ENCODE measurements at places on chromosomes 16 and 17. TPM values are rescaled to one million over a fixed set of nuclear protein-coding genes. Genes with fewer than 3 reads are reported as not detected.
A peak's percentile ranks its signal among the peaks of the same experiment; 100 is the strongest.

DNA sequence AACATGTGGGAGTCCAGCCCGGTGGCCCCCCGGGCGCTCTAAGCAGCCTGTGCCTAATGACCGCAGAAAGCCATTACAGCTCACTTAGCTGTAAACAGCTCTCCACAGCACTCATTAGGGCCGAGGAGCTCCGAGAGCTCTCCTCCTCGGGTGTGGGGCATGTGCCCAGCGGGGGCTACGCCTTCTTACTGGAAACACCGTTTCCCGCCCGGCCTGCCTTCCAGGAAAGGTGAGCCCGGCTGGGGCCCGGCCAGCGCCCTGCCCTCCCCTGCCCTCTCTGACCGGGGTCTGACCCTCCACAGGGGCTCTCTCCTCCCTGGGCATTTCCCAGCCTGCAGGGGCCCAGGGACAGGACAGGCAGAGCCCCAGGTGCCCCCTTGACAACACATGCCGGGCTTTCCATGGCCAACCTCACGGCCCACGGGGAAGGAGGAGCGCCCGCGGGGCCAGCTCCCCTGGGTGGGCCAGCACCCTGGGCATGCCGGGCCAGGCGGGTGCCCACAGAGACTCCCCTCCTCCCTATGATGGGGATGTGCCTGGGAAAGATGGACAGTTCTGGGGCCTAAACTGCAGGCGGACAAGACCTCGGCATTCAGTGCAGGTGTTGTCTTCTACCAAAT lies 72.6 kb downstream of the SDK2 start:
- no peak for DNase-seq

DNA sequence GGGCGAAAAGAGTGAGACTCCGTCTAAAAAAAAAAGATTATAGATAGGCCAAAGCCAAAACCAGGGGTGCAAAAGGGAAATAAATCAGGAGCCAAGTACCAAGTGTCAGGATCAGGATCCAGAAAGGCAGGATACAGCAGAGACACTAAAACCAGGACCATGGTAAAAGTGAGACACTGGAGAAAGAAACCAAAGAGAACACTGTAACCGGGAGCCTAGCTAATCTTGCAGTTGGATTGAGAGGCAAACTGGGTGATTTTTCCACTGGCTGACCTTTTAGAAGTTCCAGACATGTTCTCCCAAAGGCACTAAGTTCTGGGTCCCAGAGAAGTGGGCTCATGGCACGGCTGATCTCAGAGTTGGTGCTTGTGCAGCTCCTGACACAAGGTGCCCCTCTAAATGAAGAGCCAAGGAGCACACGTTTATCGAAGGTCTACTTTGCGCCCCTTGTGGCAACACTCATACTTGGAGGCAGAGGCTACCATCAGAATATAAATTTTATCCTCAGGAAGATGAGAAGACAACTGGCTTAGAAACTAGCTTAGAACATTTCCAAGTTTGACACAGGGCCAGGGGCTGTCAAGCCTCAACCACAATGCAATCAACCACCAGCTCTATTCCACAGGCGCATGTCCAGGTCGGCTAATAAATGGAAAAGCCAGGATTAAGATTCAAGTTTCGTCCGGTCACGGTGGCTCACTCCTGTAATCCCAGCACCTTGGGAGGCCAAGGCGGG lies 27.5 kb upstream of the HELZ start:
- peak; percentile 25 for DNase-seq

DNA sequence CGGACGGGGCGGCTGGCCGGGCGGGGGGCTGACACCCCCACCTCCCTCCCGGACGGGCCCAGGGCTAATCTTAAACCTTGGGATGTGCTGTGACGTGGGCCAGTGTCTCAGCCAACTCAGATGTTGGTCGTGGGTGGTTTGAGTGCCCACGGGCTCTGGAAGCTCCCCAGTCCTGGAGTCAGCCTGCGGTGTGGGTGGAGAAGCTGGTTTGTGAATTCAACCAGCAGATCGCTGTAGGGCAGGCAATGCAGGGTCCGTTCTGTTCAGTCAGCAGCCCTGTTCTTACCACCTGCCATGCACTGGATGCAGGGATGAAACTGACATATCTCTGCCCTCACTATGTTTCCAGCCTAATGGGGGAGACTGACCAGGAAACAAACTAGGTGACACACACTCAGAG lies 8.0 kb upstream of the ZNF500 start:
- DNase-seq = no peak

DNA sequence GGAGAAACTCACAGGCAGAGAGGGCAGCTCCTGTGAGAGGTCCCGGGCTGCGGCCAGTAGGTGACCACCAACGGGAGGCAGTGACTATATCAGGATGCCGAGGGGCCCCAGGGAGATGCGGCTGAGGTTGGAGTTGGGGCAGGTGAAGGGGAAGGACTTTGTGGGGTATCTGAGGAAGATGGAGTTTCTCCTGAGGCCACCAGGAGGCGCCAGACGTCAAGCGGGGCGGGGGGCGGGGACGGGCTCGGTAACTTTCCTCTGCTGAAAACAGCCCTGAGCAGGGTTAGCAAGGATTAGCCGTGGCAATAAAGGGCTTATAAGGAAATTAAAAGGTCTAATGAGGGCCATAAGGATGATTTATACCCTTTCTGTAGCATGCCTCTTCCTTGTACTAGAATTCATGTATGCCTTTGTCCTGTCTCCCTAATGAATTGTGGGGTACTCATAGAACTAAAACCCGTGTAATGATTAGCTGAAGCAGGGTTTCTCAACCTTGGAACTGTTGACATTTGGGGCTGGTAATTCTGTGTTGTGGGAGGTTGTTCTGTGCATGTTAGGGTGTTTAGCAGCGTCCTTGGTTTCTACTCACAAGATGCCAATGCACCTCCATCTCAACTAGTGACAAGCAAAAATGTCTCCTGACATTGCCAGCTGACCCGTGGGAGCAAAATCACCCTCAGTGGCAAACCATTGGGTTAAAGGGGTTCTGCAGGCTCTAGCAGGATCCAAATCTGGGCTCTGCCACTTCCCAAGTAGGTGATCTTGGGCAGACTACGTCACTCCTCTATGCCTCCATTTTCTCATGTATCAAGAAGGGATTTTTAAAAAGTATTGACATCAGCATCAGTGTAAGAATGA lies 74.8 kb upstream of the GRIN2A start:
- DNase-seq = peak; percentile 53

Gene CSH2
- not detected for total RNA-seq

Gene GAST
- not detected for total RNA-seq

Gene PHLPP2
- total RNA-seq = 3.5 TPM
